ENCODE measurements at places on chromosomes 4 and X.

DNA sequence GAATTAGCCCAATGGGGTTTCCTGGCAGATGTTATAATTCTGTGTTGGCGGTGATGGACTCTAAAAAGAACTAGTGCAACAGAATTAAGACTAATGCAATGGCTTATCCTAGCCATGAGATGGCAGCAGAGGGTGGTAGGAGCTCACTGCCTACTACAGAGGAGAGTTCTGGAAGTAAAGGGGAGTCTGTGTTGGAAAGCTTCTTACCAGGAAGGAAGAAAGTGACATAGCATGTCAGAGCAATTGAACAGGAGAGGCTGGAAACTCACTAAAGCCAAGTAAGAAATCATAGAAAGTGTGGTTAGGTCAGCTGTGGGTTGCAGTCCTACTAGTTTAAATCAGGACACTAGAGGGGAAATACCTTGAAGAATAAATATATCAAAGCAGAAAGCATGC, 6.3 kb upstream of the TRPC5OS start:
- no peak for DNase-seq

- no peak for DNase-seq
Observed at GRCh38 chr4:143389579-143390195, 53.0 kb downstream of the GAB1 start.

GRCh38 chr4:112952313-112952700, 97.1 kb upstream of the ANK2 start:
- DNase-seq = no peak

- DNase-seq = no peak
Observed at GRCh38 chr4:2685541-2685940, 70.6 kb downstream of the TNIP2 start.

DNA sequence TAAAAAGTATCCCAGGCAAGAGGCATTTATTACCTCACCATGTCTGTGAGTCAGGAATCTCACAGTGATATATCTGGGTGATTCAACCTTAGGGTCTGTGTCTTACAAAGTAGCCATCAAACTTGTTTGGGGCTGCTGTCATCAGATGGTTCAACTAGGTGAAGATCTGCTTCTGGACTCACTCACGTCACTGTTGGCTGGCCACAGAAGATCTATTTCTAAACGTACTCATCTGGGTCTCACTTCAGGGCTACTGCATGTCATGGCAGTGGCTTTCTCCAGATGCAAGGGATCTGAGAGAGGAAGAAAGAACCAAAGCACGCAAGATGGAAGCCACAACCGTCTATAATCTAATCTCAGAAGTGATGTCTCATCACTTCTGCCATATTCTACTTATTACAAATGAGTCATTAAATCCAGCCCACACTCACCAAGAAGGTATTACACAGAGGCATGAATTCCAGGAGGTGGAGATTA, 267.8 kb upstream of the ANKRD50 start:
- no peak for DNase-seq

DNA sequence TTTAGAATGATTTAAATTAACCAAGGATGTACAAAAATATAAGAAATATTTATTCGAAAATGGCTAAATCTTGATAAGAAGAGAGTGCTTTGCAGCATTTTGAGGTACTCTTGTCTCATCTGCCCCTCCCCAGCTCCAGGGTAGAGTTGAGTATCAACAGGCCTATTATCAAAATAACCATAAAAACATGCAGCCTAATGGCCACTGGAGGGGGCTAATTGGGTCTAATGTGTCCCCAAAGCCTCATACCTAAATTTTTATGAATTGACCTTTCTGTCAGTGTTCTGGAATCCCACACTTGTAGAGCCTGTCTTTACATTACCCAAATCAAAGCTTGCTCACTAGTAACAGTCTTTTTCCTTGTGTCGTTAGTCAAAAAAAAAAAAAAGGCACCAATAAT, 544.9 kb upstream of the CPXCR1 start:
- DNase-seq = no peak

DNA sequence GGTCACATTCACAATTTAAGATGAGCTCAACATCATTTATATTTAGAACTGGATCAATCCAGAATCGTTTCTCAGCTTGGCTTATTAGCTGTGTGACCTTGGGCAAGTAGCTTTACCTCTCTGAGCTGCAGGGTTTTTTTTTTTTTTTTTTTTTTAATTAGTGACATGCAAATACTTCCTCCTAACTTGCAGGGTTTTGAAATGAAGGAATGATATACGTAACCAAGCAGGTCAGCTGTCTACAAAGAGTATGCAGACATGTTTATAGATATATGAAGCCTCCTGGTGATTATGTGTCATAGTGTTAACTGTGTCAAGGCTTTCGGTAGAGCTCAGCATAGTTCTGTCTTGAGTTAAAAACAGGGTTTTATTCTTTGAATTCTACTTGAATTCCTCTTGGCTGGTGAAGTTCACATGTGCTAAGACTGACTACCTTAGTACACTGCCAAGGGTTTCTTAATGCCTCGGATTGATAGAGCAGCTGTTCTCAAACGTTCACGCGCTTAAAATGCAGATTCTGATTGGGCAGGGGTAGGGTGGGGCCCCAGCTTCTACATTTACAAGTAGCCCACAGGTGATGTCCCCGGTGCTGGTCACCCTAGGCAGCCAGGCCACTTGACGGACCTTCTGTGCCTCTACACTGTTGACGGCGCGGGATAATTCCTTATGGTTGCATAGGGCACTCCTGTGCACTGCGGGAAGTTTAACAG, 654 bp upstream of the STS start:
- peak; percentile 75 for DNase-seq

GRCh38 chrX:152904151-152905080, 6.5 kb downstream of the ZNF185 start:
- DNase-seq = no peak

- DNase-seq = no peak
Observed at GRCh38 chrX:115898382-115899001, 272.1 kb upstream of the AGTR2 start.

DNA sequence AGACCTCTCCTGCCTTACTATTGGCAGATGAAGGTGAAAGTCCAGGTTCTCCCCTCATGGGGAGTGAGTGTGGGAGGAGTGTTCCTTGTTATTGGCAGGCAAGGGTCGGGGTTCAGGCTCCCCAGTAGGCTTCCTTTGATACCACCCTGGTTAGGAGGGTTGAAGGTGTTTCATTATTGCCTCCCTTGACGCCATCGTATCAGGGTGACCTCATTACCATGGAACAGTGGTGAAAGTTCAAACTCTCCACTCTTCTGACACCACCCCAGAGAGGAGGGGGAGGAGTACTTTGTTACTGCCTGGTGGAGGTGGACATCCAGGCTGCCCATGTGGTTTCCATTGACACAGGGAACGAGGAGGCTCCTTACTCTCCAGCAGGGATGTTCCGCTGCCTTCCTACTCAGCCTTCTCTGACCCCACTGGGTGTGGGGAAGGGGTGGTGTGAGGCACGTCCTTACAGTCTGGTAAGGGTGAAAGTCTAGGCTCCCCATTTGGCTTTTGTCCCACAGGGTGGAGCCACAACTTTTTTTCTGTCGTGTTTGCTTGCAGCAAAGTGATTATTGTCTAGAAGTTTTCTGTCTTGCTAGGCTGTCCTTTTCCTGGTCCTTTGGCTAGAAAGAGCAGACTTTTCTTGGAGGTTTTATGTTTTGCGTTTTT, 37.2 kb upstream of the USP9X start:
- no peak for DNase-seq

DNA sequence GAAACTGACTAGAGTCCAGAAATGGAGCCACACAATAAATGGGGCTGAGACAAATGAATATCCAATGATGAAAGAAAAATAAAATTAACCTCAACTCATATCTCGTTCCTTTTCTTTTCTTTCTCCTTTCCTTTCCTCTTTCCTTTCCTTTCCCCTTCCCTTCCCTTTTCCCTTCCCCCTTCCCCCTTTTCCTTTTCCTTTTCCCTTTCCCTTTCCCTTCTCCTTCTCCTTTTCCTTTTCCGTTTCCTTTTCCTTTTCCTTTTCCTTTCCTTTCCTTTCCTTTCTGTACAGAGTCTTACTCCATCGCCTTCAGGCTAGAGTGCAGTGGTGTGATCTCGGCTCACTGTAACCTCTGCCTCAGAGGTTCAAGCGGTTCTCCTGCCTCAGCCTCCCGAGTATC, 146.3 kb downstream of the RTL9 start:
- no peak for DNase-seq

DNA sequence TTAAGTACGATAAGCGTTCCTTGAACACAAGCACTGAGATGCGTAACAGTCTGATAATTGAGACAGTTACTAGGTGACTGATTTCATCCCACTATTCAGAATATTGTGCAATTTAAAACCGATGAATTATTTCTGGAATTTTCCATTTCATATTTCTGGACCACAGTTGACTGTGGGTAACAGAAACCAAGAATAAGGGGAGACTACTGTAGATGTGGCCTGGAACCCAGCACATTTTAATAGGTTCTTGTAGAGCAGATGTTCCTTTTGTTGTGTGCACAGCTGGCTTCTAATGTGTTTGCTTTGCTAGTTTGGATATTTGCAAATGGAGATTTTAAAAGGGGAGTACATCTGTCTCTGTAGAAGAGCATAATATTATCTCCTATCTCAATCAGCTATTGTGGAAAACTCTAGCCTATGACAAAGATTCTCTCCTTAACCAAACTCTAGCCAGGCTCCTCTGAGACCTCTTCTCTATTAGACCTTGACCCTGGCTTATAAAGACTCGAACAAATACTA, 16.4 kb downstream of the NAAA start:
- no peak for DNase-seq

GRCh38 chr4:2288051-2288541, 26.2 kb upstream of the MXD4 start:
- no peak for DNase-seq

- DNase-seq = no peak
Observed at GRCh38 chrX:47327902-47328301, 42.5 kb upstream of the ZNF157 start.

DNA sequence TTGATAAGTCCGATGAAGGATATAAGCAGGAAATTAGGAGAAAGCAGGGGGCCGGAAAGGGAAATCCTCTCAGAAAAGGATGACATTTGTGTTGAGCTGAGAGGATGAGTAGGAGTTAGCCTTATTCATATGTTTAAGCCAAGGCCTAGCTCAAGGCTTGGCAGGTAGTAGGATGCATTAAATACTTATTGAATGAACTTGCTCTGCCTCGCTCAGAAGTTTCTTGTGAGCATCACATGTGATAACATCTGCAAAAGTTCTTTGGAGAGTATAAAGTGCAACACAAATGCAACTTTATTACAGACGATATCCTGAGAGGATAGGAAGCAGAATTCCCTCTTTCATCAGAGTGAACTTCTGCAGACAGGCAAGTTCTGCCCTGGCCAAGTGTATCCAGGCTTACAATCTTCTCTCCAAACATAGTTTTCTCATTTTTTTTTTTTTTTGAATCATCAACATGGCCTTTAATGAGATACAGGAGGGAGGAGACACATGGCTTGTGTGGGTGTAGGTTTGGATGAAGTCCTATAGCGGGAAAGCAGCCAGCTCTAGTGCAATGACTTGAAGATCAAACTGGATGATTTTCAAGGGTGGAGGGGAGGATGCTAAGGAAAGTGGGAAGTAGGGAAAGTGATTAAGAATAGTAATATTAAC, 48.1 kb downstream of the LUZP4 start:
- DNase-seq = no peak

DNA sequence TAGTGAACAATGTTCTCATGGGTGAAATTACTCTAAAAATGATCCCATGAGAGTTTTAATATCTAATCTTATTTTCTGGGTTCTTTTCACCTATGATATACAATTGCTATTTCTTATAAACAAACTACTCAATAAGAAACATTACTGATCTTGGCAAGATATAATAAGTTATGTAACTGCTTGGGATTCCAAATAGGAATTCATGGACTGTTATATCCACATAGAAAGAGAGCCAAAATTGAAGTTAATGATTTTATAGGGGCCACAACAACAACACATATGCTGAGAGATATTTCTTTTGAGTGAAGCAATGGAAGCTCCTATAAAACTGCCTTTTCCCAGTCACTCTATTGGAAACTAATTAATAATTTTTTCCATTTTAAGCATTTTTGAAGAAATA, 90.4 kb upstream of the TLL1 start:
- no peak for DNase-seq

DNA sequence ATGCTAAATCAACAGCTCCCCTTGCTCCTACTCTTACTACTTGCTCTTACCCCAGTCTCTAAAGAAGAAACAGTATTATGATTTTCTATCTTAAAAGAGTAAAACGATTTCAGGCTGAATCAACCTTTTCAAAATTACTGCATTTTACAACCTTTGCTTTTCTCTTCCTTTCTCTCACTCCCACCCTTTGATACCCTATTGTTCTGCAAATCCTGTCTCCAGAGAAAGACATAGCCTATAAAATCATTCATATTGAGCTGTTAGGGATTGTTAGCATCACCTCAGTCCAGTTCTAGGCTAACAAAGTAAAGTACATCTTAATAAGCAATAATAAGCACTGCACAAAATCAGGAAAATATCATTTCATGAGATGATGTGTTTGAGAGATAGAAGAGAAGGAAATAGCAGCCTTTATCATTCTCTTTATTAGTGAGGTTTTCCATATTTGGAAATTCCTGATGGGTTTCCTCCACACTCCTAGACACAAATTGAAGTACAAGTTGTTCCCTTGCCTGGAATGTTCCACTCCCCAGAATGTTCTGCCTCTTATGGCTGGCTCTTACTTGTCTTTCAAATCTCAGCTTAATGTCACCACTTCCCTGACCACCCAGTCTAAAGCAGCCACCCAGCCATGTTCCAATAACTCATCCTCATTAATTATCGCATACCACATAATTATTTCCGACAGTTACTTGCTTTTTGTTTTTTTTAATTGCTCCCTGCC, 219.7 kb downstream of the PALLD start:
- DNase-seq = no peak

- peak; percentile 74 for DNase-seq
Observed at GRCh38 chrX:129540722-129541184, 694 bp downstream of the OCRL start.

GRCh38 chr4:122479935-122480416, 23.5 kb upstream of the IL2 start:
- DNase-seq = no peak

GRCh38 chr4:161519611-161520010, 644.2 kb downstream of the FSTL5 start:
- no peak for DNase-seq

DNA sequence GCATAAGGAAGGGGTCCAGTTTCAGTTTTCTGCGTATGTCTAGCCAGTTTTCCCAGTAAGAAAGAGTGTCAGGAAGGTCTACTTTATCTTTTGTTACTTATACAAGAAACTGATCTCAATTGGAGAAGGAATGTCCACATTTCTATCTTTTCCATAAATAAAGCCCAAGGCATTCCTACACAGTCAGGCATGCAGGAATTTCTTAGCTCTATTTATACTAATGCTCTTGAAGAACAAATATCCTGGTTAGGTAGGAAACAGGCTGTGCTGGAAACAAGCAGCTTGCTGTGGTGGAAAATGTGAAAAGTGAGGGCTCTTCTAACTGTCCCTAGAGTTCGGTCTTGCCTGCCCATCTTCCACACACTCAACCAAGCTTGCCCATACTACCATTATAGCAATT, 37.9 kb upstream of the PITX2 start:
- DNase-seq = no peak

DNA sequence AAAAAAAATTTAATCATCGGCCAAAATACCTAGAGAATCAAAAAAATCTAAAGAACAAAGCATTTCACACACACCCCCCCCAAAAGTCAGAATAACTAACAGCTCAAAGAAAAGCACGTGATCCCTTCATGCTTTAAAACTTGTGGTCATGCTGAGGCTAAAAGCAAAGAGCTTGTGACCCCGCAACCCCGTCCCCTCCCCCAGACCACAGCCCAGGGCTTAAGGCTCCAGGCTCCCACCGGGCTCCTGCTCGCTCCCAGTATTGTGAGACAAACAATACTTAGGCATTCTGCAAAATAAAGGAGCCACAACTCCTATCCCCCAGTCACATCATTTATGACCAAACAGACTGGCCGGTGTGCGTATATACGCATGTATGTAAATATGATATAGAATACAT, 62.1 kb upstream of the CCDC160 start:
- DNase-seq = no peak
